Mesothelial cell of epicardium (in vitro differentiated cells): ENCODE measurements at places on chromosomes 3 and 15.

- DNase-seq = no peak
Measured at GRCh38 chr3:27643355-27643754, 78.8 kb downstream of the EOMES start.

DNA sequence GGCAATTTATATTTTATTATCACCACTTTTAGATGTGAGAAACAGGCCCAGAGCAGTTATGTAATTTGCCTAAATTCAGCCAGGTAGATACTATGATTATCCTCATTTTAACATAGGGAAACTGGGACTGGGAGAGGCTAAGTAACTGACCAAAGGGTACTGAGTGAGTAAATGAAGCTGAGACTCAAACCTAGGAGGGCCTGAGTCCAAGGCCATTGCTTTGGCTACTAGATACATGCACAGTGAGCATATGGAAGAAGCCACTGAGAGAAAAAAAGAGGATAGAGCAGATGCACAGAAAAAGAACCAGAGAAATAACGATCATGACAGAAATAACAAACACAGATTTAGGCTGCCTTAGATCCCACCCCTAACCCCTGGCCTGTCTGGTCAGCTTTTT lies 33.6 kb downstream of the USF3 start:
- DNase-seq = no peak

GRCh38 chr3:140284372-140284771 lies 349.4 kb downstream of the CLSTN2 start:
- DNase-seq = no peak

DNA sequence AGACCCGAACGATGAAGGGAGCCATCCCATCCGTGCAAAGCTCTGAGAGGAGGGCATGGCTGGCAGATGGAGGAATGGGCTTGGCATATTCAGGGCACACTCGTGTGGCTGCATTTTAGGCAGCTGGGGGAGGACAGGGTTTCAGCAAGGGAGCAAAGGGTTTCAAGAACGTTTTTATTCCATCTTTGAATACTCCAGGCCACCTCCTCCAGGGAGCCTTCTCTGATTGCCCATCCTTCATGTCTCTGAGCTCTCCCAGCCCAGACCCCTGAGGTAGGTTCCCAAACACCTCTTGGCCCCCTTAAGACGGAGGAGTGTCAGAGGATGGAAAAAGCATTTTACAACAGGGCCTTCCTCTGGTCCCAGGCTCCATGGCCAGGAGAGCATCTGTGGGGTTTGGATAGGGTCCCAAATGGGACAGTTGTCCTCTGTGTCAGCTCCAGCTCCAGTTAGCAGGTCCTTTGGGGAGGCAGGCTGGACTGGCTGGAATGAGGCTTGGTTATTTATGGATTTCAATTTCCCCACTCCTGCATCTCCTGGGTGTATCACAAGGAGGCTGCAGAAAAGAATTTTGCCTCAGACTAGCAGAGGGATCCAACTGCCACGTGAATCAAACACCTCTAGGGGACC lies 17.7 kb upstream of the SLC6A1 start:
- DNase-seq = no peak

- no peak for DNase-seq
Measured at GRCh38 chr3:78634316-78634715, 1133.5 kb downstream of the ROBO1 start.

GRCh38 chr3:162525771-162526170 lies 1029.2 kb downstream of the OTOL1 start:
- DNase-seq = no peak

- no peak for DNase-seq
Measured at GRCh38 chr3:184669578-184669977, 42.3 kb downstream of the MAGEF1 start.

DNA sequence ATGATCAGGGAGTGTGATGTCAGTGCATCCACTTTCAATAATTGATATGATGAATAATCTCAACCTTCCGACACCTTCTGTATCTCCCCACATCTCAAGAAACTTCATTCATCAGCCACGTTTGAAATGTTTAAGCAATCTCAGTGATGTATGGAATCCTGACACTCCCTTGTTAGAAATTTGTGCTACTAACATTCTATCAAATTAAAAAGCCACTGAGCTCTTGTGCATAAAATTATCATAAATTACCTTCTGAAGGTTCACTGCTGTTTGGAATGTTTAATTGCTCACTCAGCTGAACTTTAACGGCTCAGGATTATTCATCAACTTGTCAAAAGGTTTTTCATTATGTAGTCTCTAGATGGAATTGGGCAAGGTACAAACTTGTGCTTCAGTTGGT lies 108.4 kb upstream of the DPH6 start:
- DNase-seq = no peak

DNA sequence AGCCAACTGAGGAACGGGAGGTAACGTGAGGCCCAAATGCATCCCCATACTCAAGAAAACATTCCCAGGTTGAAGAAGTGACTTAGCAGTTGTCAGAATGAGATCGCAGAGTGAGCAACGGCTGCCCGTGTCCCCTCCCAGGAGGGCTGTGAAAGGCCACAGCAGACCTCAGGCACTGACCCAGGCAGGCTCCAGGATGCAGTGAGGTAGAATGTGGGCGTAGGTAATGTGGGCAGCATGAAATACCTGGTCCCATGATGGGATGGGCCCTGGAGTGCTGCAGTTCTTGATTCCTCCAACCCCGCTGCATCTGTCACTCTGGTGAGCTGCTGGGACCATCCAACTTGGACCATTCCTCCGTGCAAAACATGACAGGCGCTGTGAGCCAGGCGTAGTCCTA lies 74.8 kb downstream of the NSMCE3 start:
- DNase-seq = no peak

GRCh38 chr15:75366163-75366562 lies 2.2 kb downstream of the MAN2C1 start:
- no peak for DNase-seq

GRCh38 chr3:64031540-64032508 lies 8.5 kb upstream of the PSMD6 start:
- DNase-seq = no peak

- DNase-seq = no peak
Measured at GRCh38 chr3:8458711-8459110, 42.9 kb upstream of the LMCD1 start.

DNA sequence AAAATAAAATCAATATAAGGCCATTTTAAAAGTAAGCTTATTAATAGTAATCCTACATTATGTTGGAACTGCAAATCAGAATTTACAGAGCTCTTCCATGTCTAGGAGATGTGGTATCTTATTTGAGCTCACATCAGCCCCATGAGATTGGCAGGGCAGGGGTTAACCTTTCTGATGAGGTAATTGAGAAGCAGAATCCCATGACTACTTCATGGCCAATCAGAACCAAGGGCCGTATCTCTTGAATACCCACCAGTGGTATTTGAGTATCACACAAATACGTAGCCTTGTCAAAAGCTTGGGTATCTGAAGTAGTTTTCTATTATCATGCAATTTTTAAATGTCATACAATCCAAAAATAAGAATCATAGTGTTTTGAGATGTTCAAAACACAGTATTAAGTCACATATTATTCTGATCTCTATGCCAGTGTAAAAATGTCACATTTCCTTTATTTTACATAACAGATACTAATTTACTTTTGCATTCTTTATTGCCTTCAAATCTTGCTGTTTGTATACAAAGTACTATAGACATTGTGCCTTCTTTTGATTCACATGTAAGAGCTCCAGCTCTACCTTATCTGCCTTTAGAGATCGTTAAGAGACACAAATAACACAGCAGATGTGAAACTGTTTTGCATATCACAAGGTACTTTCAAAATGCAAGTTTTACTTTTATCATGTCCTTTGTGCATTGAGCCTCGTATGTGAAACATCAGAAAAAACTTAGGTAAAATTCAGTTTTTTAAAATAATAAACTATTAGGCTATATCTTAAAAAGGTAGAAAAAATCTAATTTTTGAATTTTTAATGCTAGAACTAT lies 251.7 kb upstream of the GOLGA6L4 start:
- DNase-seq = no peak

DNA sequence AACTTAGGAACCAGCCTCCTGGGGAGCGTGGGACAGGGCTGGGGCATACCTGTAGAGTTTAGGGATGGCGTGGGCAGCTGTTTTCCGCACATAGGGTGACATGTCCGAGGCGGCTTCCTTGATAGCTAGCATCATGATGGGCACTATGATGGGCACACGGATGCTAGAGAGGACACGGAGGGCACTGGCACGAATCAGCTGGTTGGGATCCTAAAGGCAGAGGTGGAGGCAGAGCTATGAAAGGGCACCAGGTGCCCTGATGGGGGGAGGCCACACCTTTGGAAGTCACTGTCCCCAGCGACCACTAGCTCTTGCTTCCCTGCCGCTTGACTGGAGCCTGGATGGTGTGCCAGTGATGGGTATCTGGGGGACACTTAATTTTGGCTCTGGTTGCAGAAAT lies 28.3 kb downstream of the AP3B2 start:
- no peak for DNase-seq

DNA sequence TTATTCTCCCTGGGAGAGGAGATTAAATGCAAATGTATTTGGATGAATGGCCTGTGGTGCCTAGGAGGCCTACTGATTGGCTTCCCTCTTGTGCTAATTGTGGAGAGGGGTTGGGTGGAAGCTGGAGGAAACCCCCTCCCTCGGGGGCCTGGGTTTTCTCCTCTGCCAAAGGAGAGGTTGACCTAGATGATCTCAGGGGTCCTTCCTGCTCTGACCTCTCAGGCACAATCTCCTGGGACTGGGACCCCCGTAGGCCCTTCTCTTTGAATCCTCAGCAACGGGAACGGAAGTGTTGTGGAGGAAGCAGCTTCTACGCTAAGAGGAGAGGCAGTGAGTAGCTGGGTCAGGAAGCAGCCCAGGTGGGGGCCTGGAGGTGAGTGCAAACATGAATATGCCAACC lies 40.5 kb upstream of the MAGEF1 start:
- DNase-seq = no peak

- no peak for DNase-seq
Measured at GRCh38 chr3:38579551-38580449, 69.7 kb downstream of the SCN5A start.

- no peak for DNase-seq
Measured at GRCh38 chr3:106263011-106263410, 394.2 kb upstream of the CBLB start.

- DNase-seq = no peak
Measured at GRCh38 chr3:87621667-87622066, 345.3 kb upstream of the POU1F1 start.

GRCh38 chr3:43055393-43055792 lies 50.5 kb downstream of the POMGNT2 start:
- no peak for DNase-seq

GRCh38 chr3:162945626-162946025 lies 1449.0 kb downstream of the OTOL1 start:
- DNase-seq = no peak

- DNase-seq = peak; percentile 85
Measured at GRCh38 chr15:72230197-72231065, 559 bp downstream of the PKM start.

DNA sequence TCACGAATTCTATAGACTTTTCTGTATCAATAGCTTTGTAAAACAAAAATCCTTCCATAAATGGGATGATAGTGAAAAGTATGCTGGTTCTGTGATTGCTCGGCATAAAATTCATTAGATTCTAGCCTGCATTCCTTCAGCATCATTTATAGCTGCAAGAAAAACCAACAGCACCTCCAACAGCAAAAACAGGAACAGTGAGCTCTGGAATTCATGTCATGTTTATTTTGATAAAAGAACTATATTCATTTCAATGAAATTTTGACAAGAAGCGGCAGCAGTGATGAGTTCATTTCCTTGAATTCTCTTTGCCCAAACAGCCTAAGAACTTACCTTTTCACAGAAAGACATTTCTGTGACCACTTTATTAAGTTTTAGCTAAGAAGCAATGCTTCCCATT lies 515.2 kb upstream of the CCDC54 start:
- no peak for DNase-seq

DNA sequence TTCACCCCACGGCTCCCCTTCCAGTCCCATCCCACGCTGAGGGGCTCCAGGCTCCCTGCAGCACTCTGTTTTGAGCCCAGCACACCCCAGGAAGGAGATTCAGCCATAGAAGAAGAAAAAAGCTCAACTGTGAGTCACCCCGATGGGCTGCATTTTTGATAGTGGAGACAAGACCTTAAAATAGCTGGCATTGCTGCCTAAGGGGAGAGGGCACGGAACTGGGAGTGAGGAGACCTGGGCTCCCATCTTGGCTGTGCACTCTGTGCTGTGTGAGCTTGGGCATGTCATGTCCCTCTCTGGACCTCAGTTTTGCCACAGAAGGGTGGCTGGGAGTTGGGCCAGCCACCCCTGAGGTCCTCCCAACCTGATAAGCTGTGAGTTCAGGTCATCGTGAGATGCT lies 57.2 kb upstream of the SMAD6 start:
- no peak for DNase-seq

DNA sequence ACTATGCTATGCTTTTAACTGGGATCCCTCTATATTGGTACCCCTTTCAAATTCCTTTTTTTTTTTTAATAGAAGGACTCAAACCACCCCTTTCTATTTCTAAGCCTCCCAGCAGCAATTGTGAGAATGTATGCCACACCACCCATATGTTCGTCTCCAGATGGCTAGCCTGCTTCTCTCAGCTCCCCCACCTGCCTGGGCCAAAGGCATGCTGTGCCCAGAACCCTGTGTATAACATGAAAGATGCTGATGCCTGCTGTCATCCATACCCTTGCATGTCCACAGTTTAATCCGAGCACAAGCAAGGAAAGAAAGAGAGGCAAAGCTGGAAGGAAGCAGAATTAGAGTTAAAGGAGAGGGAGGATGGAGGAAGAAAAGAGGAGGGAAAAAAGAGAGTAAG lies 159.5 kb upstream of the CNTN6 start:
- DNase-seq = no peak

GRCh38 chr3:87461443-87461842 lies 185.1 kb upstream of the POU1F1 start:
- DNase-seq = no peak

GRCh38 chr3:189529889-189530471 lies 101.2 kb upstream of the TP63 start:
- DNase-seq = no peak

DNA sequence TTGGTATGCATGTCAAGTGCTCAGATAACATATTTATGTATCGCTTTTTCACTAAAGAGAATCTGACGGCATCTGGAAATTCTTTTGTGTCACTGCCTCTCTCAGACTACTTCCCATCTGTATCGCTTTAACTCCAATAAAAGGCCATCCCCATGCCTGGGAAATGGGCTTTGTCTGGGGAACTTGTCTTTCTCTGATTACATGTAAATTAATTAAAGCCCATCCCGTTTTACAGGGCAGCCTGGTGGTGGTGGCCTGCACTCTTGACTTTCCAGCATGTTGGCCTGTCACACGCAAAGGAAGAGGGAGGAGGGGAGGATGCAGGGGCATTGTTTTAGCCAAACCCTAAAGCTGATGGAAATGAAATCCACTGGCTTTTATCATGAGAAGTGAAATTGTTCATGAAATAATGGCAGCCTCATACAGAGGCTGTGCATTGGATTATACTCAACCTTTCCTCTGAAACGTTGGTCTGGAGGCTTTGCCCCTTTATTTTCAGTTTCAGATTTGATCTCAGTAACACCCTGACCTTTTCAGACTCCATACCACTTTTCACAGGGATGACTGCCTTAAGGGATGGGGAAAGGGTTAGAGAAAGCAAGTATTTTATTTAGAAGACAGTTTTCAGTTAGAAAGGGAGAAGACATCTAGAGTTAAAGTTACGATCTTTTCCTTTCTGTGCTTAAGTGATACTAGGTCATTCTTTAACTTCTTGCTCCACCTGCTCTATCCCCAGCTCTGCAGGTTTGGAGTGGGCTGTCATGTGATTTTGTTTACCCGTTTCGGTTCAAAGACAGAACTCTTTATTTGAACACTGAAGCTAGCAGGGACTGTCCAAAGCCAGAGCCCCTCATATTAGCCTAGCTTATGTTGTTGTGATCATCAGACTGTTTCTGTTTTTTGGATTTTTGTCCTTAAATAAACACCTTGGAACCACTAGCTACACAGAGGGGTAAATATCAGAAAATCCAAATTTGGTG lies 94.6 kb upstream of the CTDSPL start:
- no peak for DNase-seq
